RCC 7860 (cell line): ENCODE measurements at places on chromosomes 5 and 9.

DNA sequence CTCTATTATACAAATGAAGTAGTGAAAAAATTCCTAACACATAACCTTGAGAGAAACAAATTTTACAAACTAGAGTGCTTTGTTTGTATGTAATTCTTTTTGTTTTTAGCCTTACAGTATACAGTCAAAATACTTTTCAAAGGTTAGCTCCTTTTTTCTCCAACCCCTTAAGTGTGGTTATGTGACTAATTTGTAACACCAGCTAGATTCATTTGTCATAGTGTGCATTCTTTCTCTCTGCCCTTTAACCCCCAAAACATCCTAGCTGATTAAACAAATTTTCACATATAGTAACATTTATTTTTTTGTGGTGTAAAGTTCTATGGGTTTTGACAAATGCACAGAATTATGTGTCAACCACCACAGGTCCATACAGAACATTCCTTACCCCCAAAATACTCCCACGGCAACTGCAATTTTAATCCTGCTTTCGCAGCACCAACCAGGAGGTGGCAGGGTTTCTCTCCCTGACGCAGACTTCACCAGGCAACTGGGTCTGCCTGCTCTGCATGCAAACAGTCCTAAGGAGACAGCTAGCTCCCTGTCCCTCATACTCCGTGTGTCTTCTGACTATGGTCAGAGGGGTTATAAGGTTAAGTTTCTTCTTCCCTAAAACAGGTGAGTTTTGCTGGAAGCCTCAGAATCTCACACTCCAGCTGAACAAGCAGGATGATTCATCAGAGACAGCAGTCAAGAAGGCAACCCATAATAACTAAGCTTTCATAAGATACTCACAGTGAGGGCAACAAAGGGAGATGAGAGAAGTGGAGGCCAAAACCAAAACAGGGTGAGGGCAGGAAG, 44.5 kb upstream of the NR5A1 start:
- peak; percentile 87 for DNase-seq

DNA sequence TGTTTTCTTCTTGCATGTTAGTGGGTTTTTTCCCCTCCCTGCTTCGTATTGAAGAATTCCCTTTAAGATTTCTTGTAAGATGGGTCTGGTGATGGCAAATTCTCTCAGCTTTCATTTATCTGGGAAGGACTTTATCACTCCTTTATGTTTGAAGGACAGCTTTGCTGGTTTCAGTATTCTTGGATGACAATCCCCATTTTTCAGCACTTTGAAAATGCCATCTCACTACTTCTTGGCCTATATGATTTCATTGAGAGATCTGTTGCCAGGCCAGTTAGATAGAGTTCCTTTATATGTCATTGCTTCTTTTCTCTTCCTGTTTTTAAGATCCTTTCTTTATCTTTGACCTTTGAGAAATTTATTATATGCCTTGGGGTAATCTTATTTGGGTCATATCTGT, 106.3 kb downstream of the KDM4C start:
- no peak for DNase-seq

GRCh38 chr5:72508241-72509170, 1.3 kb upstream of the ZNF366 start:
- DNase-seq, result no peak

- no peak for DNase-seq
Measured at GRCh38 chr9:15086778-15087324, 176.6 kb upstream of the FREM1 start.

DNA sequence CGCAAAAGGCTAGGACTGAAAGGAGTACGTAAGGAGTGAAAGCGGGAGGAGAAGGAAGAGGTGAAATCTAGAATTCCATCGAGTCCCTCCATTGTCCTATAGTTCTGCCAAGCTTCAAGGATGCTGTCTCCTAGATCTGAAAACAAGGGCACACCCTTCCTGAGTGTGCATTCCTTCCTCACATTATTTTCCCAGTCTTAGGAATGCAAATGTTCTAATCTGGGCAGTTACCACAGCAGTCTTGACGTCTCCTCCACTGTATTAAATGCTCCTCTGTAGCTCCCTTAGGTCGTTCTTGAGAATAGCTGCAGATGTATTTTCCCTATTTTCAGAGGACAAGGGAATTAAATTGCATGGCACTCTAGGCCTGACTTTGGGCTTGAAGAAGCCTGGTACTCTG, 127.6 kb downstream of the SLIT3 start:
- no peak for DNase-seq

GRCh38 chr5:157100140-157100679, 8.6 kb downstream of the HAVCR2 start:
- DNase-seq, result peak; percentile 54

- DNase-seq, result no peak
Measured at GRCh38 chr9:91341258-91341746, 20.4 kb downstream of the AUH start.

- DNase-seq, result peak; percentile 84
Measured at GRCh38 chr9:109013679-109014607, 644 bp upstream of the CTNNAL1 start.

GRCh38 chr9:98451576-98451975, 196.1 kb upstream of the TBC1D2 start:
- DNase-seq, result no peak

DNA sequence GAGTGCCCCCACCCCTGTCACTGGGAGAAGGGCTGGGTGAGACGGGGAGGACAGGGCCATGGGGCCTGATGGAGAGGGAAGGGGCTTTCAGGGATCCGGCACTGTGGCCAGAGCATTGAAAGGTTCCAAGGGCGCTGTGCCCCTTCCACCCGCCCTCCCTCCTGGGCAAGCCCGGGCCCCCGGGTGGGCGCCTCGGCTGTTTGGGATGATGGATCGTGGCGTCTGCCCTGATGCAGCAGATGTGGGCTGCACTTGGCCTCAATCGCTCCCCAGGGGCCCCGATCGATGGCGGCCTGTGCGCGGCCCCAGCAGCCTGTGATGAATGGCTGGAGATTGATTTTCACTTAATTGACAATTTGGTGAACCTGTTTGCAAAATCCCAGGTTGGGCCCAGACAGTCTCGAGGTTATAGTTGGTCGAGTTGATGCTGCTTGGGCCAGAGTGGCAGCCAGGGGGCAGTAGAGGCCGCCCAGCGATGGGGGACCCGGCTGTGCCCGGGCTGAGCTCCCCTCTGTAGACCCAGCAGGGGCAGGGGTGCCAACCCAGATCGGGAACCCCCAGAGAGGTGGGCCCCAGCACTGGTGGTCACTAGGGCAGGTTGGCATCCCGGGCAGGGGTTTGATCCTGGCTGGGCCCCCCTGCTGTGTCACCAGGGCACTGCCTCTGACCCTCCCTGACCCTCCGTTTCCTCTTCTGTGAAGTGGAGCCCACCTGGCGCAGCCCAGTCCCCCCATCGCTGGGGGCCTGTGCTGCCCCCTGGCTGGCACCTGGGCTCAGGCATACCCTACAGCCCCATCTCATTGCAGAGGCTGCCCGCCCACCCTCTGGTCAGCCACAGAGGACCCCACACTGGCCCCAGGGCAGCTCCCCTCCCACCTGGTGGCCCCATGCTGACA, 34.7 kb downstream of the LHX3 start:
- no peak for DNase-seq

DNA sequence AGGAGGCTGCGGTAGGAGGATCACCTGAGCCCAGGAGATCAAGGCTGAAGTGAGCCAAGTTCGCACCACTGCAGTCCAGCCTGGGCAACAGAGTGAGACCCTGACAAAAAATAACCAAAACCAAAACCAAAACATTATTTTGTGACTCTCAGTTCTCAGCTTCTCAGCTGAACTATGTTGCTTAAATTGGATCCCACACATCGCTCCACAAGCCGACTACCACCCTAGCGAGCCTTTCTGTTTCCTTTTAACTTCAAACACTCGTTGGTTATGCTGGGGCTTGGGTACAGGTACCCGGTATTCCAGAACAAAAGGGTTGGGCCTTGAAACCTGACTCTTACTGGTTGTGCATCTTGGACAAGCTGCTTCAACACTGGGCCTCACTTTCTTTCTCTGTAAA, 3.8 kb upstream of the PTGS1 start:
- no peak for DNase-seq

DNA sequence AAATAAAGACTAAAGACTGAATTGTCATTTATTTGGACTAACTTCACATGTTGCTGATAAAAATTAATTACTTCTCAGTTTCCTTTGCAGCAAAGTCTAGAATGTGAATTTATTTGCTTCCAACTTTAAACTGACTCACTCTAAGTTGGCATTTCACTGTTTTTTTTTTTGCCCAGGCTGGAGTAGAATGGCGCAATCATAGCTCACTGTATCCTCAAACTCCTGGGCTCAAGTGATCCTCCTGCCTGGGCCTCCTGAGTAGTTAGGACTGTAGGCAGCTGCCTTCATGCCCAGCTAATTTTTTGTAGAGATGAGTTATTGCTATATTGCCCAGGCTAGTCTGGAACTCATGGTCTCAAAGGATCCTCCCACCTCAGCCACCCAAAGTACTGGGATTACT, 3.5 kb downstream of the CCNB1 start:
- no peak for DNase-seq

DNA sequence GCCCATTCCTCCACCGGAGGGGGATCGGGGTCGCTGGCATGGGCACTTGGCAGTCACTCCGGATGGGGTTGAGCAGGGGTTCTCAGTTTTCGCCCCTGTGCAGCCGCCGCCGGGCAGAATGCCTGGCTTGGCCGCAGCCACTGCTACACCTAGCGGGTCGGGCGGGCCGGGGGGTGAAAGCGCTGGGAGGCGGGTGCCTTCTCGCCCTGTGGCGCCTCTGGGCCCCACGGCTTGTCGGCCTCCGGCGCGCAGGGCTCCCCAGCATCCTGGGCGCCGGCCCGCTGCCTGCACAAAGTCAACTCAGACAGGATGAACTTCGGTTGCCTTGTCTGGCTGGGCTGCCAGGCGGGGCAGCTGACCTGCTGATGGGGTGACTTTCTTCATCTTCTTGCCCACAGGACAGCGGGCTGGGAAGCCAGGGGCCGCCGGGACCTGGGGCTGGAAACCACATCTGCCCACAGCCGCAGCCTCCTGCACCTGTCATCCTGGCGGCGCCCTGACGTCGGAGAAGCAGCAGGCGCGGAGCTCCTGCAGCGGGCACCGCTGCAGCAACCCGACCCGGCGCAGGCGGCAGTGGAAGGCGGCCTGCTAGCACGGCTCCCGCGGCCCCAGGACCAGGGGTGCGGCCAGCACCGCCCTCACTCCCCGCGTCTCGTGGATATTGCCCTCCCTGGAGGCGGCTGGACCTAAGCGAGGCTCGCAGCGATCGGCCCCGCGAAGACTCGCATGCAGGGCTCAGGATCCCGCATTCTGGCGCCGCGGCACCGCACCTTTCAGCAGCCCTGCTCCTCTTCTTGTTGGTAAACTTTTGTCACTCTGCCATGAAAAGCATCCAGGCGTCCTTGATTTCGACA, 1.3 kb upstream of the ANKRD18A start:
- no peak for DNase-seq

- no peak for DNase-seq
Measured at GRCh38 chr5:15579193-15579990, 79.4 kb downstream of the FBXL7 start.

- DNase-seq, result peak; percentile 4
Measured at GRCh38 chr5:88826646-88827585, 56.1 kb downstream of the MEF2C start.

DNA sequence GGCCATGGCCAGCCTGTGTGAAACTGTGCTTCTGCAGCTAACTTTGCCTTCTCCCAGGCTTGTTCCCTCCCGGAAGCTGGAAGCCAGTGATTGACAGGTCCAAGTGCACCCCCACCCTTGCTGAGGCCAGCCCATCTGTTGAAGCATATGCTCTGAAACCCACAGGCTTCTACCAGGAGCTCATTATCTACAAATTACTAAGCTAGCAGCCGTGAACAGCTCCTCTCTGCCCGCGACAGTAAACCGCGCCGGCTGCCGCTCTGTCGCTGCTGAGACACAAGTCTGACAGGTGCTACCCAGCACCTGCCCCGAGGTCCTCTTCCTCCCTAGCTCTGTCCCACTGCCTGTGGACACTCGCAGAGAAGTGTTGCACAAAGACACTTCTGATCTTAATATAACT, 490.9 kb downstream of the GADD45G start:
- DNase-seq, result no peak

DNA sequence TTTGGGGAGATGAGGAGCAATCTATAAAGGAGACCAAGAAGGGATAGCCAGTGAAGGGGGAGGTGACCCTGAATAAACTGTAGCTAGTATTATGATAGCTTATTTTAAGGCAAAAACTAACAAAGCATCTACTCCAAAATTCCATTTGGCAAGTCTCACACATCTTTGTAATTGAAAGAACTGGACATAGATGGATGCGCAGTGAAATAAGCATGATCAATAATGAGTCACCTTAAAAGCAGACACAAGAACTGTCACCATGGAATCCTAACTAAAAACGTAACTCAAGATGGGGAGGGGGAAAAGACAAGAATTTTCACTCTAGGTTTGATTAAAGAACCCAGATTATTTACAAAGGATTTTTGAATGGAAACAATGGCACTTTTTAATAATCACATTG, 164.5 kb downstream of the MED27 start:
- peak; percentile 27 for DNase-seq

GRCh38 chr9:124569942-124570341, 62.7 kb upstream of the NR5A1 start:
- DNase-seq, result no peak

DNA sequence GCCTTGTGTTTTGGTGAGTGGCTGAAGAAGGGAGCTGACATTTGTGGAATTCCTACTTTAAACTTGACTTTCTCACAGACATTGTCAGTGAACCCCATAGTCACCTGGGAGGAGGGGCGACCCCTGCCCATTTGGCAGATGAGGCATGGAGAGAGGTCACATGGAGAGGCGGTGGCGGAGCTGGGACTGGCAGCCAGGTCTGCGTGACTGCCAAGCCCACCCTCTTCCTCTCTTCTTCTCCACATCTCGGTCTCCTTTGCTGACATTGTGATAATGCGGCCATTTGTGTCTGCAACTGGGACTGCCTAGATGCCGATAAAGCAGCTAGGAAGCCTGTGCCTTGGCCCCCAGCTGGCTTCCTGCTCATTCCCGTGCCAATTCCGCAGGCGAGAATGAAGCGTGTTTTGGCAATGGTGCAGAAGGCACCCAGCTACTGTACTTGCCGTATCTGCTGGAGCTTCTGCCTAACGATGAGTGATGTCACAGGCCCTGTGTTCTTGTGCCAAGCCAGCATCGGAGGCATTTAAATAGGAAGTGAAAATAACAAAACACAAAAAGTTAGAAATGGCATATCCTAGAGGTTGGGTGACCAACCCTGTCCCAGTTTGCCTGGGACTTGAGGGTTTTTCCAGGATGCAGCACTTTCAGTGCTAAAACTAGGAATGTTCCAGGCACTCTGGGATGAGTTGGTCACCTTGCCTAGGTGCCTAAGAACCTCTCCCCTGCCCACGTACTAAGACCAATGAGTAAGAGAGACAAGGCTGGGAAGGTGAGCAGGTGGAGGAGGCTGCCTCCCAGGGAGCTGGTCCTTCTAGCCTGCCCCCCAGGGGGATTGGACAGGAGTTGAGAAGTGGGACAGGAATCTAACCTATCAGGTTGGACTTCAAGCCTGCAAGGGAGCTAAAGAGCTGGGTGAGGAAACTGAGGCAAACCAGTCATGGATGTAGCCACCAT, 23.6 kb downstream of the OLFML2A start:
- DNase-seq, result no peak

GRCh38 chr9:109733690-109734089, 46.3 kb upstream of the PALM2AKAP2 start:
- DNase-seq, result no peak

- no peak for DNase-seq
Measured at GRCh38 chr9:12833701-12834100, 58.9 kb downstream of the LURAP1L start.
